ENCODE measurements at places on chromosomes 1 and 21.

DNA sequence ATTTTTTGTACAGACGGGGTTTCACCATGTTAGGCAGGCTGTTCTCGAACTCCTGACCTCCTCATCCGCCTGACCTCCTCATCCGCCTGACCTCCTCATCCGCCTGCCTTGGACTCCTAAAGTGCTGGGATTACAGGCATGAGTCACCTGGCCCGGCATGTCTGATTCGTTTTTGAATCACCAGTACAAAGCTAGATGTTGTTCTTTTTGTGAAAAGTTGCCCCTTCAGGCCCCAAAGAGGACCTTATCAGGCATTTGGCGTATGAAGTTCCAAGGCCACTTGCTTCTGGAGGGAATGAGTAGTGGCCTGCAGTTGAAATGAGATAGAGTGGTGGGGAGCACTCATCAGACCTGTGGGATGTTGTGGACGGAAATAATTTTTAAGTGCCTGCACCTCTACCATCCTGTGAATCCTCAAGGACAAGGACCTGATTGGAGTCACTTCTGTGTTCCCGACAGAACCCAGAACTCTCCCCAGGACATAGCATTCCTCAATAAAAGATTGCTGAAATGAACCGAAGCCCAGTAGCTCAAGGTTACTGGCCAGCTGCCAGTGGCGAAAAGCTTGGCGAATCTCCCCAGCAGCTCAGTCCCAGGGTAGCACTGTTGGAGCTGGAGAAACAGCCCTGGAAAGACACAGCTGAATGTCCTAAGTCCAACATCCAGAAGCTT, 50.1 kb downstream of the NDUFS5 start:
- DNase-seq, result no peak

GRCh38 chr1:29417971-29418370, 181.6 kb downstream of the PTPRU start:
- no peak for DNase-seq

DNA sequence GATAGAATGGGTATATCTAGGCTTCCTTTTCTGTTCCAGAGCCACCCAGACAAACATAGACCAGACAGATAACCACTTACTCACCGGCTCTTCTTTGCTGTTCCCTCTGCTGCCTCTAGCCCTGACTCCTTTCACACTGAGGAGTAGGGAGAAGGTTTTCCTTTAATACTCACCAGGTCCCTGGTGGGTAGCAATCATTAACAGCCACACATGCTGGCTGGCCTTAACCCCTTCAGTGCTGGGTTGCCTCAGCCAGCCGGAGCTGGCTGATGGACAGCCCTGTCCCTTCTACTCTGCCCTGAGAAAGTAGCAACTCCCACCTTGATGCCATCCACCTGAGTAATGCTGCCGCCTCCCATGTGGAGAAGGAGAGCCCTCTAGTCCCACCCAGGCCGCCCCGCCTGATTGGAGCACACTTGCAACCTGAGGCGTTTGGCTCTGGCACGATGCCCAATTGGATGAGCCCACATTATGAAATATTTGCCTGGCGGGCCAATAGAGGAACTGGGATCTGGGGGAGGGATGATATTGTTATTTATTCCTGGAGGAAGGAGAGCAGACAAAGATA, 71.6 kb downstream of the PLEKHA6 start:
- no peak for DNase-seq

DNA sequence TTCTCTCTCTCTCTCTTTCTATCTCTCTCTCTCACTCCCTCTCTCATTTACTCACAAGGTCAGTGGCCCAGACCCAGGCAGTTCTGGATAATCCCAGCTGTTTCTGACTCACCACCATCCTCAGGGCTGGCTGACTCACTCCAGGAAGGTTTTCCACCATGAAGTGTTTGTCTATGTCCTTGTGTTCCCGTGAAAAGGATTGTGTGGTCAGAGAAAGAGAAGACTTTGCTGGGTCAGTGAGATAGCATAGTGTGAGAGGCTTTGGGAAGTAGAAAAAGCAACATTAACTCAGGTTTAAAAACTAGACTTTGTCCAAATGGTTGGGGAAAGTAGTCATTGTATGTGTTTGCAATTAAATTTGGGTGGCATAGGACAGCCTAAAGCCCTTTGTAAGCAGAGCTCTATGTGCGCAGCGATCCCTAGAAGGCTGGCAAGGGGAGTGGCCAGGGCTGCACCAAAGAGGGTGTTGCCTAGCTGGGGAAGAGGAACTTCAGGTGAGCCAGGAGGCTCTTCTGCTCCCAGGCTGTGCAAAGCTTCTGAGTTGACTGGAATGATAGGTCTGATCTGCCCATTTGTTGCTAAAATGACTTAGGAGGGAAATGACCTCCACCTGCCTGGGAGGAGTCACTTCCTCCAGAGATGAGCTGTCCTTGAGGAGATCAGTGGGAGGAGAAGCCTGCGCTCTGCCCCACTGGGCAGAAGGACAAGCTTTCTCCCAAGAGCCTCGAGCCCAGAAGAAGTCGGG, 4.9 kb upstream of the CAPN2 start:
- DNase-seq, result no peak

GRCh38 chr1:194366705-194367104, 1180.3 kb upstream of the B3GALT2 start:
- no peak for DNase-seq

DNA sequence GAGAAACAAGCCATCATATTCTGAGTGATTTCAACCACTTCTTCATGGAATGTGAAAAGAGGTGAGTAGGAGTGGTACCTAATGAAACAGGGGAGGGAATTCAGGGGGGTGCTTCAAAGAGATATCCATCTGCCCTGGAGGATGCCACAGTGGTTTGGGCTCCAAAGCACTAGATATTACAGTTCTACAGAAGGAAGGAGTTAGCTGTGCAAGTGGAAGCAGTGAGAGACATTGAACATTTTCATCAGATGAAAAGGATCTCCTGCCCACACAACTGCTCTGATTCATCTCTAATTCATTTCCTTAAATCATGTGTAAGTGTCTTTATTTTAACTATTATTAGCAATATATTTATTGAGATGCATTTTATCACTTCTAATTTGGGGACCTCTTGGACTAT, 2.8 kb upstream of the RGS5 start:
- no peak for DNase-seq

GRCh38 chr1:198265073-198265661, 108.4 kb downstream of the NEK7 start:
- DNase-seq, result no peak
